ENCODE measurements at places on chromosomes 13 and 19. TPM values are rescaled to one million over a fixed set of nuclear protein-coding genes. Genes with fewer than 3 reads are reported as not detected.

C19orf47 gene
- 10.5 TPM for total RNA-seq

DNA sequence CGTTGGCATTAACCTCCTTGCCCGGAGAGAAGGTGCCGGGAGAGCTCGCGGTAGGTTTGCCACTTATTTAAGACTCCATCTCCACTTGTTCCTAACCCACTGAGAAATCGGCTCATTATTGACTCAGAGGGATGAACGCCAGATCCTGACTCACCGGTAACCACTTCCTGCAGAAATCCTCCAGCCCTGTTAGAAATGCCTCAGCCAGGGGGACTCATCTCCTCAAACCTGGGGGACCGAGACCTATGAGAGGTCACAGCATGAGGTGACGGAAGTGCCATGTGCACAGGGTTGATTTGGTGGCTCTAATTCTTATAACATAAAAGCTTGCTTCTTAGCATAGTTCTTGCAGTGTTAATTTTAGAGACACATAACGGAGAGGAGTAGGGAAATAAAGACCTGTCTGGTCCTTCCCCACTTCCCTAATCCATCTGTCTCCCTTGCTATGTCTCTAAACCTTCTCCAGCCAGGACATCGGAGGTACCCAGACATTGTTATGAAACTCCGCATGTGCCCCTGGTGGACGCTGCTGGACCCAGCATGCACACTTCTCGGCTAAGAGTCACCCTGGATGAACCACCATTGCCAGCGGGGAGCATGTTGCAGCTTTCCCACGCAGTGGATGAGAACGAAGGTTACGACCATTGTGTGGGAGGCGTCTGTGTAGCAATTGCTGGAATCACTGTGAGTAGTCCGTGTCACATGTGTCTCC is 158.9 kb downstream of the EFNB2 start:
- no peak for DNase-seq

DNA sequence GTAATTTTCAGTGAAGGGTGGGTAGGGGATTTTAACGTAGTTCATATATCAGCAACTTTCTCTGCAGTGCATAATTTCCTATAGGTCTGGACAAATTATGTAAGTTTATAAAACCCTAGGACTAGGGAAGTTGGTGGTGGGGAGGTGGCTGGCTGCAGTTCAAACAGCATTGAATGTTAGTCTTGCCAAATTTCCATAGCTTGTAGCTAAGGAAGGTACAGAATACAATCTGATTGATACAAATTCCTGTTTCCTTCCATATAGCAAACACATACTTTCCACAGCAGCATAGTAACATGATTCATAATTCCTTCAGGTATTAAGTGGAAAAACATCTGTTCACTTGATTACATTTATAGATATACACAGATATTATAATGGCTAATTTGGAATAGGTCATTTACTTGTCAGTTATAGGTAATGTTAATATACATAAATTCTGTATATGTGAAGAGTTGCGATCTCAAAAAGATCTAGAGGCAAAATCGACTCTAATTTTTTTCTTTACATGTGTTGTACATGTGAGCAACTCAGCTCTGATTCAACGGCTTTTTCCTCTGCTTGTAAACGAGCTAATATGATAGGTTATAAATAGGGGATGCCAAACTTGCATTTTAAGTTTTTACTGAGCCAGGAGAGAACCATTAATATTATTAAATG is 233.4 kb upstream of the CSNK1A1L start:
- DNase-seq: no peak

LILRB5 gene
- total RNA-seq: 4.9 TPM

MYO1F gene
- 6.3 TPM for total RNA-seq

DNA sequence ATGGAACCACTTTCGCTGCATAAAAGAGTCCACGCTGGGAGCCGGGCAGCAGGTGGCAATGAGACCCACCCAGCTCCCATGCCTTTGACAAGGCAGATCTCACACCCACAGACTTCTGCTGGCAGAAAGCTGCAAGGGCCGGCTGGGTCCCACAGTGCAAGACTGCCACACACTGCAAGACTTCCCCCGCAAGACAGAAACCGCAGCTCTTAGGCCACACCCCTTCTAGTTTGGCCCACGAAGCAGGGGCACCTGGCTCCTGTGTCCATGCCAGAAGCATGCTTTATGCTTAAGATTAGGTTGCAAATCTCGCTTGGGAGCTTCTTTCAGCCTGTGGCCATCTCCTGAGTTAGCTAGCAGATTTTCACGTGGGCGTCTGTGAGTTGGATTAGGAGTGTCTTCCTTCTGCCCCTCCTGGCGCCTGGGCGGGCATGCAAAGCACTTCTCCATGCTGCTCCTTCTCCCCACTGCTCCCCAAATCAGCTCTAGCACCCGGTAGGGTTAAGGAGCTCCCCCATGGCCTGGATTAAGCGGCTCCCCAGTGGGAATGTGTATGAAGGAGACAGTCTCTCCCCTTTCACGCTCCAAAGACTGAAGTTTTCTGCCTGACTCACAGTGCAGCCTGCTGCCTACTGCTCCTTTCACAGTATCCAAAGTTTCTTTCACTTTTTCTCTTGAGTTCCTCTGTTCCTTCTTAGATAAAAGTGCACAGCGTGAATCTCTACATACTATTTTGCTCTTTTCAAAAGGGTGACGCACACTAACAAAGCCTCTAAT is 17.7 kb downstream of the GPC6 start:
- no peak for DNase-seq

C19orf73 gene
- 8.8 TPM for total RNA-seq

- DNase-seq: no peak
Measured at GRCh38 chr19:39941615-39942365, 7.4 kb upstream of the FCGBP start.

DNA sequence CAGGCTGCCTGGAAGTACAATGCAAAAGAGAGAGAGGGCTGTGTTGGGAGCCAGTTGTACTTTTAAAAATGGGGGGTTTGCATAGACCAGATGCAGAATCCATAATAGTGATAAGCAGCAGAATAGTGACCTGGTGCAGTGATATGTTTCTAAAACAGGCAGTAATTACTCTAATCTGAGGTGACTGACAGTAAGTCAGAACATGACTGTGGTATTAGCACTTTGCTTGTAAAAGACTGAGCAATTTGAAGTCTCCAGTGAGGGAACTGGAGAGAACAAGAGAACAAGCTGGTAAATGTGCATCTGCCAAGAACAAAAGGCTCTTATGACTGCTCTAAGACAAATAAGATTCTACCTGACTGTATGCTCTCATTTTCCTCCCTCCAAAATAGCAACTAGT is 383.4 kb downstream of the ITGBL1 start:
- no peak for DNase-seq

LIM2 gene
- not detected for total RNA-seq

ABHD13 gene
- total RNA-seq: 6.2 TPM

SNAPC2 gene
- 15.7 TPM for total RNA-seq

- no peak for DNase-seq
Measured at GRCh38 chr13:33617055-33617454, 200.9 kb upstream of the RFC3 start.

Measured in lower leg skin (tissue), 4 donors.